ENCODE measurements at places on chromosomes 6 and 20.
A peak's percentile ranks its signal among the peaks of the same experiment; 100 is the strongest.

DNA sequence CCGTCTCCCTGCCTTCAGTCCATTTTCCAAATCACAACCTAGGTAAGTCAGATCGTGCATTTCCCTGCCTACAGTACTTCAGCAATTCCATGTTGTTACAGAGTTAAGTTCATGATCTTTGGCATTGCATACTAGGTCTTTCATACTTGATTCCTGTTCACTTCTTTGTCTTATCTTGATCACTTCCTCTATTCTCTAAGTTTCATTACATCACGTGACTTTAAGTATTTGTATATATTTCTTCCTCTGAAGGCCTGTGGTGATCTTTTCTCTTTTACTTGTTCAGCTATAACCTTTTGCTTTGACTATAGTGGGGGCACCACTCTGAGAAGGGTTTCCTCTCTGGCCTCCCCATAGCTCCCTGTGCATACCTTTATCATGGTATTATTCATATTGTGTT lies 100.2 kb downstream of the TRMT11 start:
- DNase-seq: no peak

GRCh38 chr20:52801628-52802006 lies 170.5 kb upstream of the TSHZ2 start:
- peak; percentile 42 for DNase-seq

DNA sequence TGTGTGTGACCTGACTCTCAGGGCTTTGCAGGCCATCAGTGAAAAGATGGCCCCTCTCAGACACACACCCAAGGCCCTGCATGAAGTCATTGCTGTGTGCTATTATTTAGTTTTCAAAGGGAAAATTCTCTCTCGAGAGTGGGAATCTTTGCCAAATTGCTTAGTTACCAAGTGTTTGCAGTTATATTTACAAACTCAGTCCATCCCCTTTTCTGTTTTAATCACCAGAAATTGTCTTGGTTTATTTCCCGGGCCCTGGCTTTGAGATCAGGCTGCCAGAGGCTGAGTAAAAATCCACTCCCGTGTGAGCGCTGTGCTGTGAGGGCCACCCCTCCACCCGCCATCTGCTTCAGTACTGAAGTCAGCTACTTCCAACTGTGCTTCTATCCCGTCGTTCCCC lies 163.1 kb downstream of the SOD2 start:
- no peak for DNase-seq

GRCh38 chr6:17091122-17091521 lies 10.7 kb upstream of the STMND1 start:
- DNase-seq: no peak

GRCh38 chr20:17129089-17129488 lies 97.8 kb upstream of the PCSK2 start:
- DNase-seq: no peak

- DNase-seq: no peak
Measured at GRCh38 chr6:167786853-167787675, 39.6 kb upstream of the AFDN start.

- DNase-seq: no peak
Measured at GRCh38 chr6:33935439-33936080, 131.8 kb upstream of the MLN start.

- DNase-seq: no peak
Measured at GRCh38 chr20:55919956-55920355, 85.4 kb downstream of the CBLN4 start.

DNA sequence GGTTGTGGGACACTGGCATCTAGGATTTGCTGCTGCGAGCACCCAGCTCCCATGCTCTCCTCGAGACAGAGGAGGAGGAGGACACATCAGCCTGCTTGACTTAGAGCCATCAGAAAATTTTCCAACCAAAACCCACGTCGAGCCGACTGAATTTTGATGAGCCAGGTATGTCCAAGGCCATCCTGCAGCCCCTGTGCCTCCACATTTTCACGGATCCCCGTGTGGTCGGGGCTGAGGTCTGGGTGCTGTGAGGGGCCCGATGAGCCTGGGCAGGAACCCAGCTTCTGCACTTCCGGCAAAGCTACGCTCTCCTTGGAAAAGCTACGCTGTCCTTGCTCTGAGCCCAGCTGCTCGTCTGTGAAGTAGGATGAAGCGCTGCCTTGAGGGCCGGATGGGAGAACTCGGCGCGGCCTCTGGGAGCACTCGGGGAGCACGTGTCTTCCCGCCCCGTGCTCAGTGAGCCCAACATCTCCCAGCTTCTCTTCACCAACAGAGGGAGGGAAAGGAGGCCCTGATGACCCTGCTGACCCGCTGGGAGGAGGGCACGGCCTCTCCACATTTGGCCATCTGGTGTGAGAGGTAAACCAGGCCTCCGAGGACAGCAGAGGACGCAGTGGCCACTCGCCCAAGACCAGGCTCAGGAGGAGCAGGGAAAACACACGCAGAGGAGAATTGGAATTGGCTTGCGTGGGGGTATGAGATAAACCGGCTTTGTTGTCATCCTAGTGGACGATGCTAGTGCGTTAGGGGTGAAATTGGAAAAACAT lies 33.9 kb downstream of the PSMG4 start:
- DNase-seq: no peak

DNA sequence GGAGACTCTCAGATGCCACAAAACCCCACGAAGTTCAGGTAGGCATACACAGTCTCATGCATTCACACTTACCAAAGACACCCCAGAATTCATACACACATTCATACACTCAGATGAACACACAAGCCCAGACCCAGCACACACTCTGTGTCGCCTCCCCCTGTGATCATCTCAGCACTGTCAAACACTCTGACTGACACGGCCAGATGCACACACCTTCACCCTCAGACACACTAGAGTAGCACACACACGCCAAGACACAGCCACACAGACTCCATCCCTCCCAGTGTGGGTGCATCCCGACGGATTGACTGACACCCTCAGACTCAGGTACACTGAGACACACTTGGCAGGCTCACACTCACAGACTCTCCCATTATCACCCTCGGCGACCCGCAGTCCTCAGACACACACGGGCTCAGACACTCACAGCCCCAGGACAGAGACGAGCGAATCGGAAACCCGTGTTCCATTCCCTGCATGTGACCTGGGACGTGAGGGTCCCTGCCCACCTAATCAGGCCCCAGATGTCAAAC lies 872 bp upstream of the RIMS4 start:
- DNase-seq: no peak

- DNase-seq: no peak
Measured at GRCh38 chr20:20680991-20681508, 31.4 kb downstream of the RALGAPA2 start.

DNA sequence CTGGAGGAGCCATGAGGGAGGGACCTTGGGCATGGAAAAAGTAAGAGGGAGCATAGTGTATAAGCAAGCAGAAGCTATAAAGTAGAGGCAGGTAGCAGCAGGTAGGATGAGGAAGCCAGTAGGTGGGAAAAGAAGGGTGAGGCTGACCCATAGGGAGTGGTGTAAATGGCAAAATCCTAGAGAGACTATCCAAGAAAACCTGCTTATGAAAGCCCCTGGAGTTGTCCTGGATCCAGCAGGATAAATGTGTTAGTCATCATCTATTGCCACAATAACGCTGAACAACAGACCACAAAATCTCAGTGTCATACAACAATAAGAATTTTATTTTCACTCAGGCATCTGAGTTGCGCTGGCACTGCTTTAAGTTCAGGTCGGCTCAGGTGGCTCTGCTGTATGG lies 30.2 kb downstream of the CHD6 start:
- DNase-seq: no peak

- no peak for DNase-seq
Measured at GRCh38 chr6:3440911-3441310, 15.9 kb downstream of the SLC22A23 start.

- no peak for DNase-seq
Measured at GRCh38 chr20:10670501-10671220, 3.1 kb downstream of the JAG1 start.

- no peak for DNase-seq
Measured at GRCh38 chr6:83597051-83597450, 84.7 kb downstream of the PRSS35 start.

- no peak for DNase-seq
Measured at GRCh38 chr20:51221791-51222408, 199.0 kb upstream of the KCNG1 start.

DNA sequence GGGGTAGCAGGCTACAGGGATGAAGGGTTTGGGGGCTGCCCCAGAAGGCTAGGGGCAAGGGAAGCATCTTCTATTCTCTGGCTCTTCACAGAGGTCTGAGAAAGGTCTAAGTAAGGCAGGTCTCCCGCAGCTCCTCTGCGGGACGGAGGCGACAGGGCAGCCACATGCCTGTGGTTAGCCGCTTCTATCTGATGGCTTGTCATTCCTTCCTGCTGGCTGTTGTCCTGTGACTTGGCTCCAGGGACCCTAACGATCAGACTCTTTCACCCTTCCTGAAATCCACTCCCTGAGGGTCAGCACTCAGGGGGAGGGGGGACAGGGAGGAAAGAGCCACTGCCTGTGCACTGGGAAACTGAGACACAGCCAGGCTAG lies 673 bp downstream of the CST7 start:
- DNase-seq: no peak

GRCh38 chr6:125791820-125792165 lies 1.0 kb downstream of the NCOA7 start:
- no peak for DNase-seq

Data from adrenal gland (tissue), 19 donors.